ENCODE measurements at places on chromosomes 6 and 20. TPM values are rescaled to one million over a fixed set of nuclear protein-coding genes. Genes with fewer than 3 reads are reported as not detected.

GRCh38 chr20:62822788-62823651 lies 6.2 kb downstream of the COL9A3 start:
- peaks cover 4% of the 10 kb centered on the region for H3K27me3 ChIP-seq
- no peaks in the 10 kb centered on the region for H3K36me3 ChIP-seq
- no peak overlapping the region for H3K4me3 ChIP-seq
- H3K4me1 ChIP-seq = no peaks in the 10 kb centered on the region

Gene BAK1
- 48.1 TPM for total RNA-seq

GRCh38 chr6:84016029-84016428 lies 17.5 kb upstream of the MRAP2 start:
- no peaks in the 10 kb centered on the region for H3K36me3 ChIP-seq
- peaks cover 15% of the 10 kb centered on the region for H3K27me3 ChIP-seq
- no peak overlapping the region for H3K4me3 ChIP-seq
- DNase-seq = no peak
- H3K4me1 ChIP-seq = no peaks in the 10 kb centered on the region
- H3K27ac ChIP-seq = no peak overlapping the region

GRCh38 chr6:159960485-159960884 lies 8.4 kb upstream of the IGF2R start:
- no peak for DNase-seq
- no peak overlapping the region for H3K4me3 ChIP-seq
- no peak overlapping the region for H3K27ac ChIP-seq
- peaks cover 16% of the 10 kb centered on the region for H3K27me3 ChIP-seq
- no peaks in the 10 kb centered on the region for H3K36me3 ChIP-seq

Gene TP53TG5
- total RNA-seq = not detected

- no peak overlapping the region for H3K27ac ChIP-seq
- H3K4me1 ChIP-seq = no peaks in the 10 kb centered on the region
- no peaks in the 10 kb centered on the region for H3K36me3 ChIP-seq
- no peak overlapping the region for H3K4me3 ChIP-seq
- DNase-seq = no peak
- H3K27me3 ChIP-seq = no peaks in the 10 kb centered on the region
These were observed 426.4 kb downstream of the PREX1 start for GRCh38 chr20:48401359-48401758.

Gene ECT2L
- not detected for total RNA-seq

Gene C20orf96
- total RNA-seq = 11.7 TPM

- H3K4me1 ChIP-seq = peaks cover 2% of the 10 kb centered on the region
- no peak for DNase-seq
- H3K27me3 ChIP-seq = no peaks in the 10 kb centered on the region
These were observed 159.5 kb downstream of the SOD2 start for GRCh38 chr6:159533568-159533967.

DNA sequence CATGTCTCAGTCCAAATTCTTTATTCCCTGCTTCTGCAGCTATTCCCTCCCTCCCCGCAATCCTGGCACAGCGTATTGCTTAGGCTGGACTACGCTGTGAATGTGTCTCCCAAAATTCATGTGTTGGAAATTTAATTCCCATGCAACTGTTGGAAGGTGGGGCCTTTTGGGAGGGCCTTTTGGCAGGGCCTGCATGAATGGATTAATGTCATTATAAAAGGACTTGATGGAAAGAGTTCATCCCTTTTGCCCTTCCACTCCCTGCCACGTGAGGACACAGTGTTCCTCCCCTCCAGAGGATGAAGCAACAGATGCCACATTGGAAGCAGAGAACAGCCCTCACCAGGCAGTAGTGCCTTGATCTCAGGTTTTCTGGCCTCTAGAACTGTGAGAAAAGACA lies 20.4 kb upstream of the NOTCH4 start:
- no peaks in the 10 kb centered on the region for H3K36me3 ChIP-seq
- DNase-seq = no peak
- no peak overlapping the region for H3K4me3 ChIP-seq
- peaks cover 8% of the 10 kb centered on the region for H3K27me3 ChIP-seq
- no peak overlapping the region for H3K27ac ChIP-seq
- peaks cover 19% of the 10 kb centered on the region for H3K4me1 ChIP-seq

Gene TMEM170B
- total RNA-seq = 1.4 TPM

Gene GTSF1L
- not detected for total RNA-seq

Gene ZNFX1
- 64.2 TPM for total RNA-seq

Gene HLA-DRA
- total RNA-seq = 26.1 TPM

- DNase-seq = no peak
- no peak overlapping the region for H3K4me3 ChIP-seq
- H3K4me1 ChIP-seq = no peaks in the 10 kb centered on the region
- no peaks in the 10 kb centered on the region for H3K27me3 ChIP-seq
- H3K27ac ChIP-seq = no peak overlapping the region
- H3K36me3 ChIP-seq = no peaks in the 10 kb centered on the region
These were observed 100.9 kb upstream of the TCF21 start for GRCh38 chr6:133787859-133788505.

GRCh38 chr20:46359233-46359751 lies 47.1 kb downstream of the ELMO2 start:
- no peak overlapping the region for H3K27ac ChIP-seq
- no peak overlapping the region for H3K4me3 ChIP-seq
- H3K4me1 ChIP-seq = peaks cover 37% of the 10 kb centered on the region

Gene SUN5
- not detected for total RNA-seq

DNA sequence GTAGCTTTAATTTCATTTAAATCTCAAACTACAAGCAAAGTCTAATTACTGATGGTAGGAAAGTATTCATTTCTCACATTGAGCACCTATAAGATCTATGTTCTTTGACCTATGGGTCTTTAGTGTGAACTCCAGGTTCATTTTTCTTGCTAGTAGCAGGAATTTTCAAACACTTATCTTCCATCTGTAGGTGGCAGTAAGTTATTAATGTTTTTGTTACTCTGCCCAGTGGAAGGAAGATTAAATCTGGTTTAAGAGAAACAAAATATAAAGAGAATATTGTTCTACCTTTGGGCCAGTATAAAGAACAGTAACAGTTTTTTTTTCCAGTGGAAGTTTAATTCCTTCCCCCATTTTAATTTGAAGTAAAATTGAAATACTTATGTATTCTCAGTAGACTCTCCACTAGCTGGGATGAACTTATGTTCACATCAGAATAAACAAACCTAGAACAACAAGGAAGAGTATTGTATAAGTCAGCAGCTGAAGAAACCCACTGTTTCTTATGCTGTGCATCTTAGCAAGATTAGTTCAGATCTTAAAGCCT lies 328.2 kb downstream of the PHF3 start:
- H3K36me3 ChIP-seq = no peaks in the 10 kb centered on the region
- no peak overlapping the region for H3K4me3 ChIP-seq
- H3K27ac ChIP-seq = no peak overlapping the region
- no peaks in the 10 kb centered on the region for H3K27me3 ChIP-seq
- DNase-seq = no peak

DNA sequence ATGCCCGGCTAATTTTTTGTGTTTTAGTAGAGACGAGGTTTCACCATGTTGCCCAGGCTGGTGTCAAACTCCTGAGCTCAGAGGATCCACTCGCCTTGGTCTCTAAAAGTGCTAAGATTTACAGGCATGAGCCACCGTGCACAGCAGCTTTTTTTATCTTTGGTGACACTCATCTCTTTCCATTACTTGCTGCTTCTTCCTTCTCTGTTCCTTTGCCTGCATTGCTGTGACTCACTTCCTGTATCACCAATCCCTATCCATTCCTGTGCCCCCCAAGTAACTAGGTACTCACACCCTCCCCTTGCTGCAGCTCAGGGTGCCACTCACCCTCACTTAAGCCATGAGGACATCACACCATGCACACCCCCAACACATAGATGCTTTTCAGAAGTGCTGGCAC lies 24.6 kb downstream of the KHDC1L start:
- no peak for DNase-seq
- H3K27ac ChIP-seq = no peak overlapping the region
- H3K27me3 ChIP-seq = no peaks in the 10 kb centered on the region
- H3K36me3 ChIP-seq = no peaks in the 10 kb centered on the region
- H3K4me3 ChIP-seq = no peak overlapping the region

- DNase-seq = no peak
- H3K27ac ChIP-seq = no peak overlapping the region
- H3K27me3 ChIP-seq = peaks cover 23% of the 10 kb centered on the region
- peaks cover 3% of the 10 kb centered on the region for H3K4me1 ChIP-seq
These were observed 12.1 kb upstream of the HINT3 start for GRCh38 chr6:125944434-125944816.

Gene VWA7
- 5.7 TPM for total RNA-seq

DNA sequence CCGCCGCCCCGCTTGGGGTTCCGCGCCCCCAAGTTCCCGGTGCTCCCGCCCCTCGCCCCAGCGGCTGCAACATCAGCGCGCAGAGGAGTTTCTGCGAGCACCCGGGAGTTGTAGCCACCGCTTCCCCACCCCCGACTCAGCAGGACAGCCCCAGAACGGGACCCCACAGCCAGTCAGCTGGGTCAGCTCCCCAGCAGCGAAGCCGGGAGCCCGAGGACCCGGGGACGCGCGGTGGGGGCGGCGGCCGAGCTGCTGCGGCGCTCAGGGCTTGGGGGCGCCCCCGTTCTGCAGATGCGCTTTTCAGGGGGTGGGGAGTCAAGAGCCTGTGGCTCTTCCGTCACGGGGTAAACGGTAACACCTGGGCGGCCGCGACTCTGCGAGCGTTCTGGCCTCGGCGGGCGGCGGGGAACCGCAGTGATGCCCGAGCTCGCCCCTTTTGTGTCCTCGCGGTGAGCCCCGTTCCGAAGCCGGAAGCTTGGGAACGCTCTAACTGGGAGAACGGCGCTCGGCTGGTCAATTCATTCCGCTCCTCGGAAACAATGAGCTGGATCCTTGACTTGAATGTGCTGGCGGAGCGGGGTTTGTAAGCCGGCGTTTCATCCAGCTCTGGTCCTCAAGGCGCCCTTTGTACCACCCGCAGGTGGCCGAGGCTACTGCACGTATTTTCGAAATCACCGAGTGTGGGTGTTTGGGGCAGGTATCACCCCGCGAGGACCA lies 774 bp downstream of the PLEKHG1 start:
- peak overlapping the region; percentile 70 for H3K27ac ChIP-seq
- H3K4me3 ChIP-seq = peak overlapping the region; percentile 86
- peaks cover 53% of the 10 kb centered on the region for H3K27me3 ChIP-seq
- DNase-seq = peak; percentile 66

DNA sequence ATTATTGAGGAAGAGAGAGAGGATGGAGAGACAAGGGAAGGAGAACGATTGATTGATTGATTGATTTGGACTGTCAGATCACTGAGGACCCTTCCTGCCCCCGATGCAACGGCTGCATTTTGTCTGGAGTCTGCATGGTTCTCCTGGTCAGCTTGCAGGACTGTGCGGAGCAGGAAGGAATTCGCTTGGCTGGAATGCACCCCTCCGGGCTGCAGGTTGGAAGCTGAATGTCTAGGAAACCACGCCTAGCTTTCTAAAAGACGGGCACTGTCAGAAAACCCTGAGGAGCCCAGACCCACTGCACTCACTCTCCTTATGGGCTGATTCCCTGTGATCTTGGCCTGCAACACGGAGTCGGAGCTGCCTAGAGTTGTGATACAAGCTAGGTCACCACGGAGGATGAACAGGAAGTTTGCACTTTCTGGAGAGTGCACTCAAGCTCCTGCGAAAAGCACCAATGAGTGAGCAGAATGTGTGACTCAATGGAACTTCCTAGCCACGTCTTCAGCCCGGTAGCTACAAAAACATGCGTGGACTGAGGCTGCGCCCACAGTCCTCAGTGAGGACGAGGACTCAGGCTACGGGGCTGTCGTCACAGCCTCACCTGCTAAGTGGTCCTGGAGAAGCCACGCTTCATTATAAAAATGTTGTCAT lies 14.4 kb downstream of the DACT2 start:
- H3K4me3 ChIP-seq = no peak overlapping the region
- no peak for DNase-seq
- no peak overlapping the region for H3K27ac ChIP-seq
- peaks cover 4% of the 10 kb centered on the region for H3K27me3 ChIP-seq

Gene FHL5
- total RNA-seq = not detected

Gene HLA-DQA2
- 0.34 TPM for total RNA-seq

GRCh38 chr6:142408409-142408808 lies 106.6 kb downstream of the ADGRG6 start:
- no peak overlapping the region for H3K4me3 ChIP-seq
- no peaks in the 10 kb centered on the region for H3K36me3 ChIP-seq
- DNase-seq = no peak
- no peak overlapping the region for H3K27ac ChIP-seq
- H3K27me3 ChIP-seq = peaks cover 2% of the 10 kb centered on the region

GRCh38 chr20:5833309-5833941 lies 83.2 kb downstream of the SHLD1 start:
- no peak for DNase-seq
- H3K27ac ChIP-seq = no peak overlapping the region
- no peak overlapping the region for H3K4me3 ChIP-seq
- peaks cover 12% of the 10 kb centered on the region for H3K4me1 ChIP-seq

- no peak overlapping the region for H3K4me3 ChIP-seq
- H3K36me3 ChIP-seq = no peaks in the 10 kb centered on the region
- H3K27ac ChIP-seq = no peak overlapping the region
These were observed 15.4 kb downstream of the BPIFB1 start for GRCh38 chr20:33298391-33298790.

Gene PTCRA
- total RNA-seq = not detected
